Left lung (tissue), 14 donors: ENCODE measurements at places on chromosomes 7 and 10. TPM values are rescaled to one million over a fixed set of nuclear protein-coding genes. Genes with fewer than 3 reads are reported as not detected.

ASZ1 gene
- total RNA-seq: 0.39 TPM

POLR2J2 gene
- 9.5 TPM for total RNA-seq

PHKG1 gene
- 1.8 TPM for total RNA-seq

CEP41 gene
- 16.0 TPM for total RNA-seq

C10orf143 gene
- 2.0 TPM for total RNA-seq

BMPER gene
- 7.4 TPM for total RNA-seq

GRCh38 chr7:6317797-6318438 is 45.5 kb upstream of the CYTH3 start:
- no peak for DNase-seq

DNA sequence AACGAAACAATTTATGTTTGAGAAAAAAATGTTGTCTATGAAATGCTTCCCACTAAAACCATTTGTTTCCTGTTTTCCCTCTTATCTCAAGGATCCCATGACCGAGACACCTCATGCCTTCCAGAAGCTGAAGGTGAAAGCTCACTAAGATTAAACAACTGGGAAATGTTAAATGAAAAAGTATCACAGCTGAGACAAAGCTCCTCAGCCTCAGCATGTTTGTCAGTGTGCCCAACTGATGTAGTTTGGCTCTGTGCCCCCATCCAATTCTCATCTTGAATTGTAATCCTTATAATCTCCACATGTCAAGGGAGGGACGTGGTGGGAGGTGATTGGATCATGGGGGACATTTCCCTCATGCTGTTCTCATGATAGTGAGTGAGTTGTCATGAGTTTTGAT is 327.3 kb downstream of the HTR7 start:
- no peak for DNase-seq

GRCh38 chr10:122703483-122704448 is 4.1 kb upstream of the C10orf120 start:
- DNase-seq: peak; percentile 52

- no peak for DNase-seq
Observed at GRCh38 chr7:12861070-12861469, 173.6 kb downstream of the ARL4A start.

GRCh38 chr10:62728479-62728878 is 76.0 kb upstream of the ADO start:
- peak; percentile 56 for DNase-seq

DNA sequence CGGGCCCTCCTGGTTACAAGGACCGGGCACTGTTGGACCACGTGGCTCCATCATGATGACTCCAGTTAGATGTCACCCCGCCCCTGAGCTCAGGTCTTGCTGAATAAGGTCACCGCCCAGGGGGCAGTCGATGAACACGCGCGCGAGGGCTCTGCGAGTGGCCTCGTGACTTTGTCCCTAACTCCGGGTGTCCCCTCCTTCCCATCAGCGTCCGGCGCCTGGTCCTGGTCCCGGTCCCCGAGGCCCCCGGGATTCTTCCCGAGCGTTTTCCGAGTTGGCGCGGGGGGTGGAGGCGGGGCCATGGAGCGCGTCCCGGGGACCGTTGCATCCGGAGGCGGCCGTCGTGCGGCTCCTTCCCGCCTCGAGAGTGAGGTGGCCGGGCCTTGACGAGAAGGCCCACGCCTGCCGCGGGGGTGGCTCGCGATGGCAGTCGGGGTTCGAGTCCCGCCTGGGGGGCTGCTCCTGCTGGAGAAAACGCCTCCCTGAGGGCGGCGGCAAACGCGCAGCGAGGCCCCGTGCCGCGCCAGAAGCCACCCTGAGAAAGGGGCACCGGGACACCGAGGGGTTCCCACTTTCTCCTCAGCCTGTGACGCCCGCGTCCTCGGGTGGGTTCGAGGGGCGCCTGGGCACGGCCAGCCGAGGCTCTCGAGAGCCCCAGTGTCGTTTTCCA is 569 bp upstream of the NPTX2 start:
- no peak for DNase-seq

DNA sequence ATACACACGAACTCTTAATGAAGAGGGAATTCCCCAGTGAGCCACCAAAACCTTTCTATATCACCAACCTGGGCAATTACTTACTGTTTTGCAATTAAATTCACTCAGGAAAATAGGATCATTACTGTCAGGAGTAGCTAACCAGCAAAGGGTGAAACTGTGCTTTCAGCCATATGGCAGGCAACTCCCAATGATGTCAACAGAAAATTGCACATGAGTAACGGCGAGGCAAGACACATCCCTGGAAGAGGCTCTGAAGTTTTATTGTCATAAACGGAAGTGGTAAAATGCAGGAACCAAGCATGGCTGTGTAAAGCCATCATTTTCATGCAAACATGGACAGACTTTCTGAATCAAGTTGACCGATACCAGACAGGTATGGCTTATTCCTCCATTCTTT is 548.9 kb upstream of the AUTS2 start:
- no peak for DNase-seq
